Stimulated activated CD4-positive, alpha-beta T cell treated with anti-CD3 and anti-CD28 coated beads, Interleukin-4, amount 100 ng/mL, for 48 hours (primary cell): ENCODE measurements at places on chromosomes 1 and 21.
A peak's percentile ranks its signal among the peaks of the same experiment; 100 is the strongest.

GRCh38 chr1:150456146-150456647 is 31.0 kb upstream of the TARS2 start:
- DNase-seq, result no peak

GRCh38 chr1:207844371-207844770 is 66.6 kb downstream of the CD34 start:
- DNase-seq, result no peak

DNA sequence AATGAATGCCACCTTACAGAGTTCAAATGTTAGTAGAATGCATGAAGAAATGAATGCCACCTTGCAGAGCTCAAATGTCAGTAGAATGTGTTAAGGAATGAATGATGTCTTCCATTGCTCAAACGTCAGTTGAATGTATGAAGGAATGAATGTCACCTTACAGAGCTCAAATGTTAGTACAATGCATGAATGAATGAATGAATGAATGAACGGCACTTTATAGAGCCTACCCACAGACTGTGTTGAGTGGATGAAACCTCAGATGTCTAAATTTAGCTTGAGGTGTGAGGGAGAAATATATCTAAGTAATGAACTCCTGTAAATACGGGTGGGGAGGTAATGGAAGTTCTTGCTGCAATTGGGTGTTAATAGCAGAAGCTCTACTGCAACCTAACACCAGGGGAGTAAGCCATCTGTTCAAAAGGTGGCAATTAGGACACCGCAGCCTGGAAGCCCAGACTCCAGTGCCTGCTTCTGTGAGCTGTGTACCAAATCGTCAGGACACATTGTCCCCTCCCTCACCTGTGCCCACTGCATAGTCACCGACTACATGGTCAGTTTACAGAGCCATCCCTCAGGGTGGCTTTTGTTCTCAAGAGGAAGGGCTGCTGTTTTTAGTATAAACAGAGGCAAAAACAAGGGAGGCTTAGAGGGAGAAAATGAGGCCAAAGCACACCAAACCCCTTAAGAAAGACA is 26.7 kb downstream of the SUSD4 start:
- no peak for DNase-seq

GRCh38 chr1:233677690-233678354 is 63.9 kb downstream of the KCNK1 start:
- DNase-seq, result no peak

DNA sequence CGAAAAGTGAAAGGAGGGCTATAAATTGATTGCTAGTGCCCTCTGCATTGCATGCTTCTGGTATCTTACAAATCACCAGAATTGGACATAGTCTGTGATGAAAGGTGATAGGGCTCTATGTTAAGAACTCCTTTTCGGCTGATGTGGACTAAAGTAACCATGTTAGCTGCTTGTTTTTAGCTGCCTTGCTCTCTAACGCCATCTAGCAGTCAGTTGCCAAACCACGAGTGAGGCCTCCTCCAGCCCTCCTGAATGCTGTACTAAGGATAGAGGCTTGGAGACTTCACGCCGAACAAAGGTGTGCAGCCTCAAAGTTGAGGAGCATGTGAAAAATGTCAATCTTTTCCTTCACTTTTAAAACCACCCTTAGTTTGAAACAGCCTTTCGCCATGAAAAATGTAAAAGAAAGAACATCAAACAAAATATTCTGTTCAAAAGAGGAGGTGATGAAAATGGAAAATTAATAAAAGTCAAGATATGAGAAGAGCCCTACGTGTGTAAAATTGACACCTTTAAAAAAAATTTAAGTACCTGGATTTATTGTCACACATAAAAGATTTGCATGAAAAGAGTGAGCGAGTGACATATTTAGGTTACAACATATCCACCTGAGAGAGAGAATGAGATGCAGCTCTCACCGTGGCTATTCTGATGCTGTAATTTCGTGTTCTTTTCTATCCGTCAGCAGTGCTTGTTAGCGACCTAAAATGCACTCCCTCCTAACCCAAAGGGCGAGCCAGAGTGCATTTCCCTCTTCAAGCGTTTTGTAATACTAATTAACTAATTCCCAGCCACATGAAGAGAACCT is 8.1 kb downstream of the LRRC53 start:
- peak; percentile 8 for DNase-seq

GRCh38 chr21:26572076-26572701 is 897 bp downstream of the CYYR1 start:
- DNase-seq, result no peak

- no peak for DNase-seq
Observed at GRCh38 chr1:220500372-220500771, 27.6 kb upstream of the MARK1 start.

- DNase-seq, result no peak
Observed at GRCh38 chr1:11985171-11985570, 4.9 kb downstream of the MFN2 start.

DNA sequence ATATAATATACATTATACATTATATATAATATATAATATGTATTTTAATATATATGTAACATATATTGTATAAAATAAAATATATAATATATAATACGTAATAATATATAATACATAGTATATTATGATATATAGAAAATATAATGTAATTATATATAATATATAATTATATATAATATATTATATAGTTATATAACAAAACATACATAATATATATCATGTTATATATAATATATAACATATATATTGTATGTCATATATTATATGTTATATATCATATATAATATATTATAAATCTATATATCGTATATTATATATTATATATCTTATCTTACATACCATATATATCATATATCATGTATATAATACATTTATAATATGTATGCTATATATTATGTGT is 248.2 kb upstream of the TPTE start:
- no peak for DNase-seq

DNA sequence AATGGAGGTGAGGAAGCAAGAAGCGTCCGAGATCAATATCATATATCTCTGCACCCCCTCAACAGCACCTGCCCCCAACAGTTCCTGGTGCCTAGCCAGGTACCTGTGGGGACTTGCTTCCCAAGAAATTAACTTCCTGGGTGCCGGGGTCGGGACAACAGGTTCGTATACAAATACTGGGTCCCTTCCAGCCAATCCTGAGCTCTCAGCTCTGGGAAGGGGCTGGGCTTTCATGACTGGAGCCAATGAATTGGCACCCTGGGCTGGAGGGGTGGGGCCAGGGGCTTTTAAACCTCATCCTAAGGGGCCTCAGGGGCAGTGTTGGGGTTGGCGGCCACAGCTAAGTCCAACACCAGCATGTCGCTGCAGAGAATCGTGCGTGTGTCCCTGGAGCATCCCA is at the start of gene PADI3:
TSS of gene PADI3 (plus strand) at position 318 of the 400 bp plus-strand sequence. CDS start at position 358, 40 bp downstream.
- DNase-seq, result no peak

- no peak for DNase-seq
Observed at GRCh38 chr1:231738554-231738953, 112.0 kb downstream of the DISC1 start.

GRCh38 chr1:187275985-187276575 is 447.3 kb downstream of the PLA2G4A start:
- no peak for DNase-seq

DNA sequence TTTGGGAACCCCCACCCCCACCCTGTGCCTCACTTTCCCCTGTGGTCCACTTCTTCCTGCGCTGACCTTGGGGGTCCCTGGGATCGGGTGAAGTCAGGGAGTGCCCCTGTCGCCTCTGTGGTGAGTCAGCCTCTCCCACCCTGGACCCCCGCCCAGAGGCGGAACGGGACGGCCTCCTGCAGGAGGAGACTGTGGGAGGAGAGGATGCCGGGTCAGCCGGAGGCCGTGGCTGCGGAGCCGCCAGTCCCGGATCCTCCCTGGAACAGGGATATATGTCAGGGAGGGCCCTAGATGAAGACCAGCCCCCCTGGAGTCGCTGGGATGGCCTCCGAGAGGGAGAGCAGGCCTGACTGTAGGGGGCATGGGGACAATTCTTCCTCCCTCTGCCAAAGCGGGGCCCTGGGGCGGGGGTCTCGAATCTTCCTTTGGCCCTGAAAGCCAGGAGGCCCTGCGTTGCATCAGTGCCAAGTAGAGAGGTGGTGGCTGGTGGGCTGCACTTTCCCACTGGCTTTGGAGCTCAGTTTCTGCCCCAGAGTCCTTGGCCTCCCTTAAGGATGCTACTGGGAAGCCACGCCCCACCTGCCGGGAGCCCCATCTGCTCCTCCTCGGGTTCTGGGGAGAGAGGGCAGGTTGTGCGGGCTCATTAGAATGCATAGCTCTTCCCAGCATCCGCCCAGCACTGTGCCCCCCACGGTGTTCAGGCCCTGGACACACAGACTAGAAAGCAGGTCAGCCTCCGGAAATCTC is 930 bp downstream of the ARHGEF10L start:
- no peak for DNase-seq

- peak; percentile 41 for DNase-seq
Observed at GRCh38 chr1:52055066-52055865, at the start of gene TXNDC12. TXNDC12 (minus strand) TSS chr1:52055191; CDS start chr1:52055096, 95 bp downstream.

DNA sequence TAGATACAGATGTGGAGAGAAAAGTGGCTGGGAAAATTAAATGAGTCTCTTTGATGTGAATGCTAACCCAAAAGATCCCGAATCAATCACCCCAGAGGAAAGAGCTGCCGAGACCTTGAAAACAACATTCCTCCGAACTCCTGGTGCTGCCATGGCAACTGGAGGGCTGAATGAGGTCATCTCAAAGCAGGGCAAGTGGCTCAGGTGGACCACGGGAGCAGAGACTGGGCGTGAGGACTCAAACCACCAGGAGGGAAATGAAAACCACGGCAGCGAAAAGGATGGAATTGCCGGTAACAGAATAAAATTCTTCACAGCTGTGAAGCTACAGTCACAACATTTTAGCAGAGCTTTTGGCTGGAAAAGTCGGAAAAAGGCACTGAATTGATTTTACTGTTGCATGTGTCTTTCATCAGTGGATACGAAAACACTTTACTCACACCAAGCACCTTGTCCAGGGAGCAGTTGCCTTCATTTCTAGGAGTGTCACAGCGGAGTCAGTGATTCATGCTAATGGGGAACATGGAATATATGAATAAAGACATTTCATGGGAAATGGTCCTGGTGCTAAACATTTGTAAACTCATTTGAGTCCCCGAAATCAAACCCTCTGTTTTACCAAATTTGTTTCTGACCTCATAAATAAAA is 23.2 kb upstream of the BECN2 start:
- no peak for DNase-seq

DNA sequence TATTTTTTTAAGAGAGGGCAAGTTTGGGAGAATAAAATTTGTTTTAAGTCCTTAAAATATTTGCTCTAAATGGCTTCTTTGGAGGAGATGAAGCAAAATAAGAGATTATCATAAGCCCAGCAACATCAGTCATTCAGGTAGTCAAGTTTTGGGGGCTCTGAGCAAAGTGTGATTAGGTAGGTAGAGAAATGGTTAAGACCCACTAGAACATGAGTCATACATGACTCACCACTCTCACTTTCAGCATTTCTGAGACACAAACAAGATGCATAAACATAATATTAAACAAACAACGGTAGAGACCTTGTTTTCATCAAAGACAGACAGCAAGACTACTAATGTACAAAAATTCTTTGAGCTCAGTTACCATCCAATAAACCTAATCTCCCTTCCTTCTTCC is 272.2 kb downstream of the LMO4 start:
- DNase-seq, result no peak

DNA sequence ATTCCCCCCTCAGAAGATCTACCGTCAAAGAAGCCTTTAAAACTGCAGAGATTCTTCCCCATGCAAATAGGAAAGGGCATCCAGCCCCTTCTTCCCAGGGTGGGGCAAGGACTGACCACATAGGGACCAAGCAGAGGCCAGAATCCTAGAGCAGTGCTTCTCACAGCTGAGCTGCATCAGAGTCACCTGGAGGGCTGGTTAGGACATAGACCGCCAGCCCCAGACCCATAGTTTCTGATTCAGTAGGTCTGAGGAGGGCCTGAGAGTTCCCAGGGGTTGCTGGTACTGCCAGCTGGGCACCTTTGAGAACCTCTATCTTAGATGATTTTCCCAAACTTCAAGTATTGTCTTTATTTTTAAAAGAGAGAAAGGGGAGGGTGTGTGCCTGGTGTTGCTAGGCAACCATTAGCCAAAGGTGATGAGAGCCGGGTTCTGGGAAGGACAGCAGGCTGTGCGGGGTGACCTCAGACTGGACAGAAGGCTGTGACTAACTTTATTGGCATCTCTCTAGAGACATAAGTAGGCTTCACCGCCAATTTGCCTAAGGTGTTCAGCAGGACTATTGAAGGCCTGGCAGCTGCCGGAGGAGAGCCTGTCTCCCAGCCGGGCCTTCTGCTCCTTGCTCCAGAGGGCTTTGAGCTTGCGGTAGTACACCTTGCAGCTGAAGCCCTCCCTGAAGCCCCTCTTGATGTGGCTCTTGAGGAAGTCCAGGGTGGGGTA is 3.0 kb downstream of the SPATA46 start:
- DNase-seq, result no peak

DNA sequence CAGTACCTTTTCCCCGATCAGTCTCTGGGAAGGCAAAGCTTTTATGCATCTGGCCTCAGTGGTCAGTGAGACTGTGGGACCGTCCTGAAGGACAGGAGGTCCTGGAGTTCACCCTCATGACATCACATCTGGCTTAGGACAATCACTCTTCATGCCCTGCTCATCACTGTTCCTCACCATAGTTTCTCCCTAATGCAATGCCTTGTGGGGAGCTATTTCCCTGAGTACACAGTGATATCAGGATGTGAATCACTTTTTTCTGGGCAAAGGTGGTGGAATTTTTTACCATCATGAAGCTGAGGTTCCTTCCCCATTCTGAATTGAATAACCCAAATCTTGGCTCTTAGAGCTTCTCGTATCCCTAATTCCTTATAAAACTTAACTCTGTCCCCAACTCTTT is 34.8 kb upstream of the CFAP126 start:
- no peak for DNase-seq

DNA sequence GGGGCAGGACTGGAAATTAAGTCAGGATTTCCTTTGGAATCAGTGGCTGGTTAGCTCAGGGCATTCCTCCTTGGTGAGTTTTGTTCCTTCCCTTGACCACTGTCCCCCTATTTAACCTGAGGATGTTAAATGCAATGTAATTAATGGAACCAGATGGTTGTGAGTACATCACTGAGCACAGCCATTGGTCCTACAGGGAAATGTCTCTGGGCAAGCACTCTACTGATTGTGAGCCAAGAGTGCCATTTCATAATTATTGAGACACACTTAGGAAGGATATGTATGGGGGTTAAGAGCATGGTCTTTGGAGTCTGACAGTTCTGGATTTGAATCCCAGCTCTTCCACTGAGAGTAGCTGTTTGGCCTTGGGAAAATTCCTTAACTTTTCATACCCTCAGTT is 74.4 kb downstream of the SPAG17 start:
- DNase-seq, result no peak

DNA sequence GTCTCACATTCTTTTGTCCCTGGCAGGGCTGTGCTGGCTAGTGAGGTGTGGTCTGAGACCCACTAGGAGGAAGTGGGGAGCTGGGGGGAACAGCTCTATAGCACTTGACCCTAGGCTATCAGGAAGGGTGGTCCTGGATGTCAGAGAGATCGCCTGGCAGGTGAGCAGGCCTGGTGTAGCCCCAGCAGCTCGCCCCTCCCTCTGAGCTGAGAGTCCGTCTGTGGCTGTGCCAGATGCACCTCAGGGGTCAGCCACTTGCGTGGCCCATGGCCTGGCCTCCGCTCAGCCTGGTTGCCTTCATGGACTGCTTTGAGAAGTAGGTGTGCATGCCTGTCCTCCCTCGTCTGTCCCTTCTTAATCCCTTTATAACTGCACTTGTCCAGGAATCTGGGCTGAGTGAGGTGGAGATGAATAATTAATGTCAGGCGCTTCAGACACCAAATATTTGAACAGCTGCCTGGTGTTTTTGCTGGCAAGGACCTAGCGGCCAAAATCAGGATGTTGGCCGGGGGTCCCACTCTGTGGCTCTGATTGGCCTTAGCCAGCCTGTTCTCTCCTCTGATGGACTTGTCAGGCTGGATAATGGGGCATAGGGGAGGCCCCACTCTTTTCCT is 30.5 kb downstream of the TMEM53 start:
- DNase-seq, result no peak
